ENCODE measurements at places on chromosomes 11 and 22.
A peak's percentile ranks its signal among the peaks of the same experiment; 100 is the strongest.

- no peak for DNase-seq
These were observed 18.0 kb downstream of the PKNOX2 start for GRCh38 chr11:125182573-125182972.

GRCh38 chr11:113971506-113972195 lies 3.3 kb upstream of the HTR3A start:
- DNase-seq = no peak

DNA sequence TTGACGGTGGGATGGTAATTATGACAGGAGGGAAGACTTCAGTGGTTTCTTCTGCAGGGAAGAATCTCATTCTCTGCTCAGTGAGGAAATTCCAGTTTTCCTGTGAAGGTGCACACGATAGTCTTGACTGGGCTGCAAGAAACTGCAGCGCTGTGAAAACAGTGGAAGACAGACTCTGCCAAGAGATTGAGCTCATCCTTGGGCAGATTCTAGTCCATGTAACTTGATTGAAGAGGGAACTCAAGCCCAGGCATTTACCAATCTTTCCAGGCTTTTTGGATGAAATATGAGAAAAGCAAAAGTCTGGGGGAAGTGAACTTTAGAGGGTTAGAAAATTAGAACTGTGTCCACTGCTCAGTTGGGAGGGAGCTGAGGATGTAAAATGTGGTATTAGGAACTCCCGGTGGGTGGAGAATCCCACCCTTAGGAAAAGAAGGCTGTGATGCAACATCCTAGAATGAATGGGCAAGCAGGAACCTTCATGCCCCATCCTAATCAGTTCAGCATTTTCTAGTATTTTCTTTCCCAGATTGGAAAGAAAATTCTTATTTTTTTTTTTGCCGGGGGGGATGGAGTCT lies 212.6 kb downstream of the DBX1 start:
- DNase-seq = no peak

DNA sequence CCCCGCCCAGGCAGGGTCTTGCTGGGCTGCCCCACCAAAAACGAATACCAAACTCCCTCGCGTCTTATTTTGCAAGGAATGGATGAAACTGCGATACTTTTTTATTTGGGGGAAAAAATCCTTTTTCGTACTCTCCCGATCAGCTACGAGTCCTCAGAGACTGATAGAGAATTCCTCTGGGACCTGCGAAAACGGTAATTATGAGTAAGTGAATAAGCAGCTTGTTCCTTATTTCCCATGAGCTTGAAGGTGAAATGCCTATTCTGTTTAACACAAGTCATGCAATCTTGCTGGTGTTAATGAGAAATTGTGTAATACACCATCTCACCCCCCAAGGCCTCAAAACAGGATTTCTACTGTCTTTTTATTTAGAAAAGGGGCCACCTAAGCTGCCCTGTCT lies 5.5 kb downstream of the GRK3 start:
- no peak for DNase-seq

- DNase-seq = peak; percentile 19
These were observed 102.9 kb upstream of the GAL start for GRCh38 chr11:68581439-68581838.

DNA sequence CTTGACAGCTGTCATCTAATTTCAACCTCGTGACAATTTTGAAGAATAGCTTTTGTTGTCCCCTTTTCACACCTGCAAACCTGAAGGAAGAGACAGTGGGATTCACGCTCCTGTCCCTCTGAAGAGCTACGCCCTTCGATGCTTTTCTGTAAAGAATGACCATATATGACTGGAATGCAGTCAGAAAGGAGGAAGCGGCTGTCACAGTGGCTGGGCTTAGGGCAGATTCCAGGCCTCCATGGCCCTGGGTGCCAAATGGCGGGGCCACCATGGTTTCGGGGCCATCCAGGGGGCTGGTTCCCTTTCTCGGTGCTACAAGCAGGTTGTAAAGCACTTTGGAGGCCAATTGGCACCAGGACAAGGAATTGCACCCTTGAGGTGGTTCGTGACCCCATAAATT lies 22.2 kb upstream of the FGF19 start:
- no peak for DNase-seq

DNA sequence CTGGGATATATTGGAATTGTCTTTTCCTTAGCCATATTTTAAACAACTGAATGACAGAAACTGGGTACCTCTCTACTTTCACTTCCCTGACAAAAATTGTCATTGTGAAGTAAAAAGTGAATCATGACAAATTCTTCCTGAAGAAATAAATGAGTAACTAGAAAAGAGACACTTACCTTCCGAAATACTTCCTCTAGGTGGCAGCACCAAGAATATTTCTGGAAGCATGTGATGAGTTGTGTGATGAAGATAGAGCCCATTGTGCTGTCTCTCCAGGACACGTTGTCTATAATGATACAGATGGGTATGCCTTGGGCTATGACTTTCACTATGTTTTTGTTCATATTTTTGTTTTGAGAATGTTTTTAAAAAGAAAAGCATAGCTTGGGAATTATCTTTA lies 21.5 kb downstream of the CASP4 start:
- DNase-seq = peak; percentile 6

- no peak for DNase-seq
These were observed 152.9 kb downstream of the SNX19 start for GRCh38 chr11:130763087-130763980.

GRCh38 chr11:65662799-65663638 lies at the start of gene RELA:
Gene RELA (minus strand): TSS chr11:65662916. CDS start chr11:65662832, 84 bp downstream.
- peak; percentile 88 for DNase-seq

DNA sequence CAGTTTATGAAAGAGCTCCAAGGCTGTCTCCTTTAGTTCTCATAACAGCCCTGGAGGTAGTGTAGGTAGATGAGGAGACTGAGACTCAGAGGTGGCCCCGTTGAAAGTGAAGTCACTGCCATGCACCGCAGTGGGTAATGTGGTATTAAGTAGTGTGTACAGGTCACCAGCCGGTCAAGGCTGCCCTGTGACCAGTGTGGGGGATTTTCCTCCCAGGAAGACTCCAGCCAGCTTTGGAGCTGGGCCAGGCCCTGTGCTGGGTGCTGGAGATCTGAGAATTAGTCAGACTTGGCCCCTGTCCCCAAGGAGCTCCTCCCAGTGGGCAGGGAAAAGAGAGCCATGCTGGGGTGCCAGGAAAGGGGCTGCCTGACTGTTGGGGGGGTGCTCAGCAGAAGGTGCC lies 5.3 kb downstream of the OMP start:
- DNase-seq = peak; percentile 56

- no peak for DNase-seq
These were observed 1.8 kb upstream of the FLI1 start for GRCh38 chr11:128691802-128692752.

- DNase-seq = no peak
These were observed 1.9 kb downstream of the GRIA4 start for GRCh38 chr11:105611572-105612441.

DNA sequence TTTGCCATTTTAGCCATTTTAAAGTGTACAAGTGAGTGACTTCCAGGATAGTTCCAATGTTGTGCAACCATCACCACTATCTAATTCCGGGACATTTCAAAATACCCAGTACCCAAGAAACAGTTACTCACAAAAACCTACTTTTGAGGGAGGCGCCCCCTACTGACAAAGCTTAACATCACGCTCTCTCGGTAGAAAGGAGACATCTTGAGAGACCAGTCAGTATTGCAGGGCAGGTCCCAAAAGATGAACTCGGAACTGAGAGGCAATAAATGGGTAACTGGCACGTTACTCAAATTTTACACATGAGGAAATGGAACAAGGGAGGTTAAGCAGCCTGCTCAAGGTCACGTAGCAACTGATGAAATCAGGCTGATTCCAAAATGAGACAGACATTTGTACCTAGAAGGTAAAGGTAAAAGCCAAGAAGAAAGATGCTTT lies 50.0 kb upstream of the POU2AF1 start:
- DNase-seq = peak; percentile 32

Data from NCI-H1092 treated with DMSO at 0.1 percent for 48 hours (cell line).